ENCODE measurements at places on chromosomes 3 and 15. TPM values are rescaled to one million over a fixed set of nuclear protein-coding genes. Genes with fewer than 3 reads are reported as not detected.

Gene MGLL
- total RNA-seq = 25.0 TPM

Gene SLC22A13
- total RNA-seq = 0.26 TPM

Gene CD200
- 0.91 TPM for total RNA-seq

Gene ALS2CL
- total RNA-seq = 8.0 TPM

Gene ABHD14A
- total RNA-seq = 13.7 TPM

Gene GOLGA6B
- total RNA-seq = not detected

Measured in A375 (cell line).